Transverse colon (tissue), 4 donors: ENCODE measurements at places on chromosomes 2 and 18.
A peak's percentile ranks its signal among the peaks of the same experiment; 100 is the strongest.

- DNase-seq, result peak; percentile 76
- H3K27ac ChIP-seq, result peak overlapping the region; percentile 91
- H3K27me3 ChIP-seq, result no peaks in the 10 kb centered on the region
- H3K36me3 ChIP-seq, result no peaks in the 10 kb centered on the region
- H3K4me1 ChIP-seq, result no peaks in the 10 kb centered on the region
- peak overlapping the region; percentile 61 for H3K4me3 ChIP-seq
Measured at GRCh38 chr18:31685097-31686082, 1.0 kb upstream of the B4GALT6 start.

DNA sequence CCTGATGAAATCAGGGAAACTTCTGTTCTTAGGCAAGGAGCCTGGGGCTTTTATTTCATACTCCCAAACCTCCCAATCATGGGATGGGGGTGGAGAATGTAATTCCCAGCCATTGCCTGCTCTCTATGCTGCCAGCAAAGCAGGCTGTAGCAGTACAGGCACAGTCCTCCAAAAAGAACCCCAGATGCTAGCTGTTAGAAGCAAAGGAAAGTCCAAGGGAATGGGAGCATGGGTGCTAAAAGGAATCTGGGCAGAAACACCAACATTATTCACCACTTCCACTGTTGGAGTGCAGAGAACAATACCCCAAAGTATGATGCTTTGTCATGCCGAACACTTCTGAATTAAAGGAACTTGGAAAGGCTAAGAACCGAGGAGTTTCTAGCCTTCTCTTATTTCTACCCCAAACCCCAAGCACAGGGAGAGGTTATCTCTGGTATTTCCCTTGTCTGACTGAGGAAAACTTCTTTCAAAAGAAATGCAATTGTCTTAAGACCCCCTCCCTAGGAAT, 24.7 kb downstream of the MDH1 start:
- H3K27ac ChIP-seq, result no peak overlapping the region
- H3K36me3 ChIP-seq, result no peaks in the 10 kb centered on the region
- no peak overlapping the region for H3K4me3 ChIP-seq
- DNase-seq, result no peak

GRCh38 chr2:131040661-131041401, 52.4 kb downstream of the FAM168B start:
- H3K27me3 ChIP-seq, result peaks cover 39% of the 10 kb centered on the region
- no peak overlapping the region for H3K4me3 ChIP-seq
- no peaks in the 10 kb centered on the region for H3K36me3 ChIP-seq
- H3K4me1 ChIP-seq, result peaks cover 10% of the 10 kb centered on the region
- H3K27ac ChIP-seq, result no peak overlapping the region
- no peak for DNase-seq

DNA sequence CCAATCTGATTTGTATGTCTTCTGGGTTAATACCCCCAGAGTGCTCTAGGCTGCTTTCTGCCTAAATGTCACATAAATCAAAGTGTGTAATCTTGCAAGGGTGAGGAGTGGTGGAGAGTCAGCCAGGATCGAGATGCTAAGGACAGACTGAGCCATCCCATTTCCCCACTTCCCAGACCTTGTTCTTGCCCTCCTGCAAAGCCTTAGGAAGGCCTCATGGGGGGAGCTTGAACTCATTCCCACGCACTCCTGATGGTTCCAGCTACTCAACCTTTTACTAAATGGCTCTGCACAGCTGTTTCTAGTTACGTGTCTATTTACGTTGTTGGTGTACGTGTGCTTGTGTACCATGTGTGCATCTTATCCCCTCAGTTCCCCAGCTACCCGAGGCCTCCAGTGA, 423.6 kb upstream of the TNP1 start:
- no peaks in the 10 kb centered on the region for H3K27me3 ChIP-seq
- H3K27ac ChIP-seq, result no peak overlapping the region
- DNase-seq, result no peak
- H3K4me1 ChIP-seq, result peaks cover 3% of the 10 kb centered on the region
- no peak overlapping the region for H3K4me3 ChIP-seq

- peaks cover 22% of the 10 kb centered on the region for H3K4me1 ChIP-seq
- peak overlapping the region; percentile 96 for H3K27ac ChIP-seq
- no peaks in the 10 kb centered on the region for H3K36me3 ChIP-seq
- peak overlapping the region; percentile 96 for H3K4me3 ChIP-seq
Measured at GRCh38 chr2:131105950-131106801, 1.0 kb downstream of the PLEKHB2 start.

- H3K27me3 ChIP-seq, result no peaks in the 10 kb centered on the region
- no peak overlapping the region for H3K27ac ChIP-seq
- no peak for DNase-seq
- no peak overlapping the region for H3K4me3 ChIP-seq
- no peaks in the 10 kb centered on the region for H3K36me3 ChIP-seq
Measured at GRCh38 chr2:11617527-11617926, 52.5 kb downstream of the NTSR2 start.

GRCh38 chr2:241728000-241728399, 6.4 kb upstream of the D2HGDH start:
- no peak overlapping the region for H3K27ac ChIP-seq
- H3K27me3 ChIP-seq, result no peaks in the 10 kb centered on the region
- H3K36me3 ChIP-seq, result no peaks in the 10 kb centered on the region
- no peak for DNase-seq

DNA sequence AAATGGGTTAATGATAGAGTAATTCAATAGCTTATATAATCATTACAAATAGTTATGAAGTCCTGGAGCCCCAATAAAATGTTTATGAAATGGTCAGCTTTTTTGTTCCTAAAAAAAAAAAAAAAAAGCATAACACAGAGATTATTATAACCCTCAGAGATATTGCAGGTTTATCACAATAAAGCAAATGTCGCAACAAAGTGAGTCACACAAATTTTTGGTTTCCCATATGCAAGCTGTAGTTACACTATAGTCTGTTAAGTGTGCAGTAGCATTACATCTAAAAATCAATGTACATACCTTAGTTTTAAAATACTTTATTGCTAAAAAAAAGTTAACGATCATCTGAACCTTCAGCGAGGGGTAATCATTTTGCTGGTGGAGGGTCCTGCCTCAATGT, 20.0 kb downstream of the WDFY1 start:
- H3K4me3 ChIP-seq, result no peak overlapping the region
- no peaks in the 10 kb centered on the region for H3K36me3 ChIP-seq
- H3K27ac ChIP-seq, result no peak overlapping the region
- no peaks in the 10 kb centered on the region for H3K27me3 ChIP-seq
- H3K4me1 ChIP-seq, result peaks cover 24% of the 10 kb centered on the region
